Mesothelial cell of epicardium (in vitro differentiated cells): ENCODE measurements at places on chromosomes 7 and 10.

DNA sequence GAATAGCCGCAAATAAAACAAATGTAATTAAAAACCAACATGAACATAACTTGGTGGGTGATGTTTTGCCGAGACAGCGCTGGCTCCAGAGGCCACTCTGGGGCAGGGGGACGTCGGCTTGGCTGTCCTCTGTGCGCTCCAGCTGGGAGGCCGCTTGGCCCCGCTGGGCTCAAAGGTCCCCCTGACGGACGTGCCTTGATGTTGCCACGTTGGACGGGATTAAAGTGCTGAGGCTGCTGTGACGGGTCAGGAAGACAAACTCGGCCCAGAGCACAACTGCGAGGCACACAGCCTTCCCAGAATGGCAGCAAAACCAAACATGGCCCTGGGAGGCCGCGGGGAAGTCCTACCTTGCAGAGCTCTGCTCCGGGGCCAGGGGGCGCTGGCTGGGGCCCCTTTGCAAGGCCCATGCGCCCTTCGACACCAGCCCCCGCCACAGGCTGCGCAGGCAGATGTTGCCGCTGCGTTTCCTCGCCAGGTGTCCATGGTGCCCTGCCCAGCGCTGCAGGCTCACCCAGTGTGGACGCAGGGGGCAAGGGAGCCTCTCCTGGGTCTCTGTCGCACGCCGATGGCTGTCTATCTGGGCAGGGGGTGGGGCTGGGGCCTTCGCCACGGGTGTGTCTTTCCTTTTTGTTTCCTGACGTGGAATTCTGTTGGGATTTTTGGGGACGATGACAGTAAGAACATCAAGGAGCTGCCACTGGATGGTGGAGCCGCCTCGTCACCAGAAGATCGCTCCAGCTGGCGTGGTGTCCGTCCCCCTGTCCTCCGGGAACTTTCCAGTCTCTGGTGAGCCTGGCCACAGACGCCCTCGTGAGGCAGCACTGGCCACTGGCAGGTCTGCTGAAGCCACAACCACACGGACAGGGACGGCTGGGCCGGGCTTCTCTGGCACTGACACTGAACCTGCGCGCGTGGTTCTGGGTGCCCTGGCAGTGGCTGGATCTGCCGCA is 99.6 kb upstream of the DIP2C start:
- H3K27me3 ChIP-seq: no peaks in the 10 kb centered on the region
- peak overlapping the region; percentile 81 for H3K4me3 ChIP-seq
- no peaks in the 10 kb centered on the region for H3K36me3 ChIP-seq
- DNase-seq: no peak
- H3K4me1 ChIP-seq: peaks cover 10% of the 10 kb centered on the region
- no peak overlapping the region for H3K27ac ChIP-seq

GRCh38 chr7:85471740-85472139 is 284.9 kb upstream of the SEMA3D start:
- H3K4me1 ChIP-seq: peaks cover 30% of the 10 kb centered on the region
- H3K4me3 ChIP-seq: no peak overlapping the region
- H3K36me3 ChIP-seq: no peaks in the 10 kb centered on the region
- DNase-seq: no peak
- no peaks in the 10 kb centered on the region for H3K27me3 ChIP-seq

GRCh38 chr10:110029450-110029849 is 21.7 kb downstream of the ADD3 start:
- H3K27me3 ChIP-seq: no peaks in the 10 kb centered on the region
- peaks cover 2% of the 10 kb centered on the region for H3K36me3 ChIP-seq
- DNase-seq: no peak
- no peak overlapping the region for H3K4me3 ChIP-seq

- no peak overlapping the region for H3K4me3 ChIP-seq
- H3K36me3 ChIP-seq: no peaks in the 10 kb centered on the region
- H3K27me3 ChIP-seq: peaks cover 6% of the 10 kb centered on the region
- no peak for DNase-seq
Measured at GRCh38 chr7:20598459-20599309, 16.8 kb upstream of the ABCB5 start.

DNA sequence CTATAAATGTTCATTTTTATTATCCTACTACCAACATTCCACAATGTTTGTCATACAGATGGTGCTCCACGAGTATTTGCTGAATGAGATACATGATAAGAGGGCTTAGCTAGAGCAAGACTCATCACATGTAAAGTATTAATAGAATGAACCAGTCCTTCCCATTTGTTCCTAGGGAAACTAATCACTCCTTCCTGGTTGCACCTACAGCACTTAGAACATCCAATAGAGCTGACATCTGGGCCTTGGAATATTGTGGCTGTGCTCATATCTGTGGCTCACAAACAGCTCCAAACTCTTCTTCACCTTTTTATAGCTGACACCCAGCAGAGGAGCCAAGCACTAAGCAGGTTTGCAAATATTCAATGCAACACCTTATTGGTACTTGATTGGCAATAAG is 91.9 kb upstream of the C1GALT1 start:
- H3K4me1 ChIP-seq: no peaks in the 10 kb centered on the region
- no peaks in the 10 kb centered on the region for H3K27me3 ChIP-seq
- DNase-seq: no peak
- H3K27ac ChIP-seq: no peak overlapping the region
- H3K36me3 ChIP-seq: no peaks in the 10 kb centered on the region
- no peak overlapping the region for H3K4me3 ChIP-seq

DNA sequence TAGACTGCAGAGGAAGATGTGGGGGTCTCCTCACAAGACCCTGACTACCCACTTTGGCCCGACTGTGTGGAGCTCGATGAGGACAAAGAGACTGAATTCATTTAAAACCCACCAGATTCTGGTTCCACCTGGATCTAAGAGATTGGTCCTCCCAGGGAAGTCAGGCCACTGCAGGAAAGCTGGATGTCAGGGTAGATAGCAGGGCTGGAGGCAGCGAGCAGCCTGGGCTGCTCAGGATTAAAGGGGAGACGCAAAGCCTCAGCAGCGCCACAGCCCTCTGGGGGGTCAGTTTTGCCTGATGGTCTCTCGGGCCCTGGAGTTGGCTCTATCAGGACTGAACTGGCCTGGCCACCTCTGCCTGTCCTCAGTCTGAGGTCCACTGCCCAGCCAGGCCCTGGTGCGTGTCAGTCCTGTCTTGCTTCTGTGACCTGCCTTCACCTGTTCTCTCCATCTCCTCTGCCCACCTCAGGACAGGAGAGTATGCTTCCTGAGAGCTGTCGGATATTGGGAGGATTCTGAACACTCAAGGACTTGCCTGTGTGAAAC is 12.2 kb upstream of the KLRG2 start:
- peaks cover 4% of the 10 kb centered on the region for H3K4me1 ChIP-seq
- no peak overlapping the region for H3K27ac ChIP-seq
- peaks cover 25% of the 10 kb centered on the region for H3K27me3 ChIP-seq
- DNase-seq: no peak

DNA sequence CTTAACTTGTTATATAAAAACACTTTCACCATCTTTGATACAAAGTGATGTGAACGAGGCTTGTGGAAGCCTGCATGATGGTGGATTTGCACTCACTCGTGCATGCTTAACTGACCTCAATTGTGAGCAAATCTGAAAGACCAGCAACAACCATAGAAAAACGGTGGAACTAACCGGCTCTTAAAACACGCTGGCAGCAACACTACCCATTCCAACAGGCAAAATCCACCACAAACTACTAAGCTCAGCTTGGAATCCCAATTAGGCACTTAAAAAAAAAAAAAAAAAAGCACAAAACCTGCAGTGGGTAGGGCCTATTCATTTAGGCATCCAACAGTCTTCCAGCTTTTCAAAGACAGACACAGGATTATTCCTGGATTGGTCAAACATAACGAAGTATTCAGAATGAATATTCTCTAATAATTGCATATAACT is 1.8 kb downstream of the GDI2 start:
- peaks cover 50% of the 10 kb centered on the region for H3K4me1 ChIP-seq
- peak overlapping the region; percentile 89 for H3K27ac ChIP-seq
- no peaks in the 10 kb centered on the region for H3K27me3 ChIP-seq
- no peak for DNase-seq
- peak overlapping the region; percentile 84 for H3K4me3 ChIP-seq

DNA sequence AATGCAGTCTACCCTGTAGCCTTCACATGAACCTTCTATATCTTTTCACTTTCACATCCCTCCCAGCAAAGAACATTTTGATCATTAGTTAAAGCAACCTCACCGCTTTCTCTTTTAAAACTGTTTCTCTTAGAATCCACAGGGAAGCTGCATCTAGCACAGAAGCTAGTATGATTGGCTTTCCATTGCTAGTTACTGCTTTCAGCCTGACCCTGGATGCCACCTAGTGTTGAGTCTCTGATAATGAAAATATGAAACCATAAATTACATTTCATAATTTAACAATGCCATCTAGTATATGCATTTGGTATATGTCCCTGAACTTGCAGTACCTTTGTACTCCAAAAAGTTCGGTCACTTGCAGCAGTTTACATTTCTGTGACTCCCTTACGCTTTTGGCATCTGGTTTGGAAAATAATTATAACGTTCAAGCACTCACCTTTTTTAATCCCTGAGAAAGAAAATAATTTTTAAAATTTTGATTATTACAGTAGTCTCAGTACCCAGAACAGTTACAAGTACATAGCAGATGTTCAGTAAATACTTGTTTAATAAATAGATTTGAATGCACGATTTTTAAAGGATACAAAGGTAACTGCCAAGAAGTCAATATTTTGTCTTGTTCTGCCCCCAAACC is 22.7 kb downstream of the CISD1 start:
- no peak overlapping the region for H3K27ac ChIP-seq
- H3K27me3 ChIP-seq: no peaks in the 10 kb centered on the region
- peaks cover 2% of the 10 kb centered on the region for H3K36me3 ChIP-seq
- peaks cover 3% of the 10 kb centered on the region for H3K4me1 ChIP-seq
- no peak overlapping the region for H3K4me3 ChIP-seq

GRCh38 chr10:54124209-54124885 is 676.7 kb downstream of the PCDH15 start:
- DNase-seq: no peak
- H3K36me3 ChIP-seq: peaks cover 35% of the 10 kb centered on the region
- H3K27me3 ChIP-seq: no peaks in the 10 kb centered on the region
- no peak overlapping the region for H3K4me3 ChIP-seq

GRCh38 chr10:120580918-120581895 is 124.2 kb downstream of the PLPP4 start:
- peaks cover 13% of the 10 kb centered on the region for H3K27me3 ChIP-seq
- H3K4me1 ChIP-seq: no peaks in the 10 kb centered on the region
- no peaks in the 10 kb centered on the region for H3K36me3 ChIP-seq
- DNase-seq: no peak
- H3K27ac ChIP-seq: no peak overlapping the region

DNA sequence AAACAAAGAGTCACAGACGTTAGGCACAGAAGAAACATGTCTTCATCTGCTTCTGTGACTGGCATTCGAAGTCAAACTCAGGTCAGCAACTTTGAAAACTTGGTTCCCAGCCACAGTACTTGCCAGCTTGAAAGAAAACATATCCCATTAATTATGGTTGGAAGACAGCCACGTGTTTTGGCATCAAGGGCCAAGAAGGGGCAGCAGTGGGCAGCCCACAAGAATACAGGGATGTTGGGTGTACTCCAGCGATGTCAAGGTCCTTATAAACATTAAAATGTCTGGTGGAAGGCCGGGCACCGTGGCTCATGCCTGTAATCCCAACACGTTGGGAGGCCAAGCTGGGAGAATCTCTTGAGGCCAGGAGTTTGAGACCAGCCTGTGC is 29.5 kb downstream of the JCAD start:
- peak overlapping the region; percentile 99 for H3K27ac ChIP-seq
- H3K4me1 ChIP-seq: peaks cover 42% of the 10 kb centered on the region
- no peak for DNase-seq
- no peak overlapping the region for H3K4me3 ChIP-seq
- H3K27me3 ChIP-seq: no peaks in the 10 kb centered on the region
- H3K36me3 ChIP-seq: peaks cover 8% of the 10 kb centered on the region

GRCh38 chr10:124624895-124625294 is 119.3 kb downstream of the FAM53B start:
- no peak overlapping the region for H3K27ac ChIP-seq
- no peaks in the 10 kb centered on the region for H3K27me3 ChIP-seq
- DNase-seq: no peak
- no peak overlapping the region for H3K4me3 ChIP-seq
- peaks cover 15% of the 10 kb centered on the region for H3K4me1 ChIP-seq

DNA sequence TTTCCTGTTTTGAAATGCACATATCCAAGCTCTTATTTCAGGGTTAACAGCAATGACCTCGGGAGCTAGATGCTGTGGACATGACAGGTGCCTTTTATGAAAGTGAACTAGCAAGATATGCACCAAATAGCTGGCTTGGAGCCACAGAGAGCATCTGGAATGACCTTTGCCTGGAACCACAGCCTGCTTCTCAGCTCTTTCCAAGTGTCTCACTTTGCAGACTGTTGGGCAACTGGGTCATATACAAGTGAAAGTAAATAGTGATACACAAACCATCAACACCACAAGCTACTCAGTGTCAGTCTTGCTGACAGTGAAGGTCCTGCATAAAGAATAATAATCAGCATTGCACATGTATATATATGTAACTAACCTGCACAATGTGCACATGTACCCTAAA is 183.5 kb downstream of the RNF133 start:
- H3K27ac ChIP-seq: no peak overlapping the region
- no peak for DNase-seq
- peaks cover 3% of the 10 kb centered on the region for H3K27me3 ChIP-seq
- no peaks in the 10 kb centered on the region for H3K4me1 ChIP-seq

- H3K4me1 ChIP-seq: peaks cover 15% of the 10 kb centered on the region
- no peak overlapping the region for H3K27ac ChIP-seq
- no peaks in the 10 kb centered on the region for H3K36me3 ChIP-seq
- no peak overlapping the region for H3K4me3 ChIP-seq
Measured at GRCh38 chr10:116175231-116175630, 97.8 kb downstream of the GFRA1 start.

- H3K4me1 ChIP-seq: no peaks in the 10 kb centered on the region
- H3K27me3 ChIP-seq: no peaks in the 10 kb centered on the region
- DNase-seq: no peak
Measured at GRCh38 chr10:123021517-123021916, 12.7 kb downstream of the ACADSB start.

DNA sequence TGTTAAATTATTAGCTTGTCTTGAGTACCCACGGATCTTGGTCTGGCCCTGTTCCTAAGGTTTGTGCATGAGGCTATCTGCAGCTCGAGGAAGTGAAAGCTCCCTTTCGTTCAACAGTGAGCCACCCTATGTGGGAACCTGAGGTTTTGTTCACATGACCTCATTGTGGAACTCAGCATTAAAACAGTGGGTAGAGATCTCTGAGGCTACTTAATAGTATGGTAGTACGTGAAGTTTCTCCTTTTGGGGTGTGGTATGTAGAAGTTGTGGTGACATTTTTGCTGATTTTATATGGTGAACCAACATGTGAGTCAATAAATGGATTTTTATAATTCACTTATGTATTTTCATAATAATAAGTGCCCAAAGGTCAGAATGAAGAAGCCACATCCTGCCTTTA is 252.7 kb upstream of the FERD3L start:
- no peak for DNase-seq
- no peaks in the 10 kb centered on the region for H3K27me3 ChIP-seq
- peaks cover 15% of the 10 kb centered on the region for H3K4me1 ChIP-seq
- H3K36me3 ChIP-seq: no peaks in the 10 kb centered on the region
- H3K27ac ChIP-seq: no peak overlapping the region

DNA sequence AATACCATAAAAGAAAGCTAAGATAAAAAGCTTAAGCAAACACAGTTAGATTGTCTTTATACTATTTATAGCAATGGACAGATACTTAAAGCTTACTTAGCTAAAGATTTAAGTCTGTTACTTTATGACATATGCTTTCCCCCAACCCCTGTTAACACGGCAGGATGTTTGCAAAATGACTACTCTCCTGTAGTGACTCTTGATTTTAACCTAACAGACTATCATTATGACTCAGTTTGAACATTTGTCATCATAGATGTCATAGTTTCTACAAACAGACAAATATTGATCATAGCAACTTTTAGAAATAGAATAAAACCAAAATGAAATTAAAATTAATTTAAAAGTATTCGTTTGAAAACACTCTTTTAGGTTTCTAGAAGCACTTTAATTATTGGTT is 7.8 kb upstream of the COMMD3 start:
- no peaks in the 10 kb centered on the region for H3K36me3 ChIP-seq
- no peak for DNase-seq
